Stimulated activated CD4-positive, alpha-beta T cell treated with anti-CD3 and anti-CD28 coated beads, Interleukin-2, amount 100 ng/mL, for 24 hours (primary cell): ENCODE measurements at places on chromosomes 7 and 10.

DNA sequence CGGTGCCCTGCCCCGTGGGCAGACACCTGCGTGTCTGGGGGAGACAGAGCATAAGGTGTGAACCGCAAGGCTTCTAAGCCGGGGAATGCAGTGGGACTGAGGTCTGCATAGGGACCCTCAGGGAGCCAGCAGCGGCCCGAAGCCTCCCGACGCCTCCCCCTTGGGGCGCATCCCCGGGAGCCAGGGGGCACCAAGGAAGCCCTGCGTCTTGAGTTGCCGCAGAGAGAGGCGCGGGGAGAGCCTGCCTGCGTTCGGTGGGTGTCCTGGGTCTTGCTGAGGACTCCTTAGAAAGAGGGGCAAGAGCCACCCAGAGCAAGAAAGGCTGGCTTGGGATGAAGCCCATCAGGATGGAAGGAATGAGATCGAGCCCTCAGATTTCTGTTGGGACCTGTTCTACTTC is 18.2 kb upstream of the UNCX start:
- DNase-seq = no peak

GRCh38 chr10:77965294-77965693 is 38.7 kb upstream of the DLG5 start:
- no peak for DNase-seq

GRCh38 chr10:107657851-107658250 is 493.3 kb upstream of the SORCS1 start:
- no peak for DNase-seq

DNA sequence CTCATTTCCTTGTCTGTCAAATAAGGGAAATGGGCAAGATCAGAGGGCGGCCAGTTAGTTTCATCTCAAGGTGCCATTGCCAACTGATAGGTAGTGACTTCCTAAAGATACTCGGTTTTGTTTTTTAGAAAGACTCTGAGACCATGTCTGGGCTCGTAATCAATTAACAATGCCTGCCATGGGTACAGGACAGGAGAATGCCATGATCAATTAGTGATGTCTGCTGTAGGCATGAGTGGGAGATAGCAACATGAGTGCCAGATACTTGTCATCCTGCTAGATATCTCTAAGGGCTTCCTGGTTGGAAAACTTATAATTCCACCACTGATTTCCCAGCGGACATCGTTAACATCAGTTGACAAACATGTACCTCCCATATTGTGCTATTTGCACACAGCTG is 64.8 kb downstream of the SH3PXD2A start:
- no peak for DNase-seq

DNA sequence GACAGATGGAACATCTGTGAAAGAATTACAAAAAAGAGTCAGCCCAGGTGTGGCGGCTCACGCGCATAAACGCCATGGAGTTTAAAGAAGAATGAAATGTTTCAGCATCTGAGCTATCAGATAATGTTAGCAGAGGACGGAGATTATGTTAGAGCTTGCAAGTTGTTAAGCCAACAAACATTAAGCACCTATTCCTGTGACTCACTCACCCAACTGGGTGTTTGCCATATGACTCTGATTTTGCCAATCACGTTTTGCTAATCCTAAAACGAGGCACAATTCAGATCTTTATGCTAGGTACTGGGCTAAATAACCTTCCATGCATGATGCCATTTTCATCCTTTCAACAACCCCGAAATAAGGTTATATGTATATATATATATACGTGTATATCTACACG is 29.0 kb upstream of the CCNY start:
- DNase-seq = no peak
